Hematopoietic multipotent progenitor cell treated with erythropoietin and hydrocortisone succinate and interleukin-3 and kit ligand, for 4 days (in vitro differentiated cells): ENCODE measurements at places on chromosomes 4 and X.

- DNase-seq: peak; percentile 75
These were observed 2.2 kb downstream of the MAMLD1 start for GRCh38 chrX:150365051-150365989.

DNA sequence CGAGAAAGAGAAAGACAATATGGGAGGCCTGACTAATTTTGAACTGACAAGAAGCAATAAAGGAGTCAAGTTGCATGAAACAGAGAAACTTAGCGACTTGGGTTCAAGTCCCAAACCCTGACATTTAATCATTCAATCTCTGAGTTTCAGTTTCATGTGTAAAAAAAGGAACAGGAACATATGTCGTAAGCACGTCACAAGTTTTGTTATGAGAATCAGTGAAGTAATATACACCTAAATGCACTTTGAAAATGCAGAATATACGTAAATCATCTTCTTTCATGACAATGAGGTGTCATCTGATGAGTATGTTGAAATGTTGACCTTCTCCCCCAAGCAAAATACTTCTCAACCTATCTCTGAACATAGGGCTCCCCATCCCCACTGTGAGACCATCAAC is 10.4 kb downstream of the ACOT9 start:
- DNase-seq: no peak

DNA sequence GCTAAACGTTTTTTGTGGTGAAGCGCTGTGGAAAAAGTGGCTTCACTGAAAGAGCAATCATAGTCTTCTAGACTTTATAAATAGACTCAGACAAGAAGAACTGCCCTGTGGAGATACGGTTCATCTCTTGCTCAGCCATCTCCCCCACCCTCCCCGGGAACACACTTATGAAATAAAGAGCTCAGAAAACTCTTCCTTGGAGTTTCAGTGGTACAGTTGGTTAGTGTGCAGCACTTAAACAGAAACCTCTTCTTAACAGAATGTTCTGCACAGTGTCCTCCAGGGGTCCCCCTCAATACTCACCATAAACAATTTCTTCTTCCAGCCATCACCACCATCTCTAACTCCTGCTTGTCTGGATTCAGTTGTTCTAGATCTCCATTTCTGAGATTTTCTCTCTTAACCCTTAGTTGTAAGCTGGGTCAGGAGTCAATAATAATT is 313.0 kb downstream of the ARHGAP10 start:
- DNase-seq: peak; percentile 23

GRCh38 chr4:110357521-110357920 is 118.4 kb upstream of the ENPEP start:
- no peak for DNase-seq

DNA sequence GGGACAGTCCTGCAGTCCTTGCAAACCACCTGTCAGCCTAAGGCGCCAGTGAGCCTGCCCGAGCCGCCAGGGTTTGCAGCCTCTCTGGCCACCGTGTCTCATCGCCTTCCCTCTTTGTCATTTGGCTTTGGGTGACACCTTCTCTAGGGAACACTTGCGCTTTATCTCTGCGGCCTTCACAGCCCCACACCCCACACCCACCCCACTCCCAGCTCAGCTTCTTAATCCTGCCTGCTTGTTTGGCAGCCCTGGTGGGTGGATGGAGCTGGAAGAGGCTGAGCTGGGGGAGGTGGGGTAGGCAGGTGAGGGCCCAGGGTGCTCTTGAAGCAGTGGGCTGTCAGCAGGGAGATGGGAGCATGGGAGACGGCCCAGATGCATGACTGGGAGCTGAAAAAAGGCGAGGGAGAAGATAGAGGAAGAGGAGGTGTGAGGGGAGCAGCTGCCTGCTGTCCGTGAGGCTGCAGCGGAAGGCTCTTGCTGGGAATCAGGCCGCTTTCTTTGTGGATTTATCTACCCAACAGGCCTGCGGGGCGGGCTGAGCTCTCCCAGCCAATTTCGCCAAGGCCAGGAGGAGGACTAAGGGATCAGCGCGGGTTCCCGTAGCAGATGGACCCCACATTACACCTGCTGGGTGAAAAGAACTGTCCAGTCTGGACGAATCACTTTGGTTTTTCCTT is 97.5 kb upstream of the STOX2 start:
- no peak for DNase-seq

- DNase-seq: no peak
These were observed 17.8 kb downstream of the TMEM192 start for GRCh38 chr4:165094873-165095272.

DNA sequence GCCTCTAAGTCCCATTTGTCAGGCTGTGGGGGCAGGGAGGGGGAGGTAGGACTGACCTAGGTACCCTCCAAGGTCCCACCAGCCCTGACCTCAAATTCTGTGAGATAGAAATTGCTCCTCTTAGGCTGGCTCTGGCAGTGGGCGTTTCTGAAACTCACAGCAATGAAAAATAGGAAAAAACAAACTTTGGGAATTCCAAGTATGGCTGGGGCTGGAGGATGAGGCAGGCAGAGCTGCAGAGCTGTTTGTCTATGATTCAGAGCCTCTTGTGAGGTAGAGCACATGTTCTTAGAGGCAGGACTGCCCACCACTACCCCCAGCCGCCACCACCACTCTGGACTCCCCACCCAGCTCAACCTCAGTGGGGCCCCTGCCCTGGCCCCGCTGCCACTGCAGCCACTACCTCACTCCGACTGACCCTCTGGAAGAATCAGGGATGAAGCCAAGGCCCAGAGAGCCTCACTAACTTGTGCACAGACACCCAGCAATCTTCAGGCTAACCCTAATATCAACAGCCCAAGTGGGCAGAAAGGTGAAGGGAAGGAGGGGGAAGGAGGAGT is 98.2 kb downstream of the PJA1 start:
- no peak for DNase-seq

- DNase-seq: no peak
These were observed 687.9 kb downstream of the ARAP2 start for GRCh38 chr4:35556387-35556786.

- no peak for DNase-seq
These were observed 812.9 kb upstream of the AGA start for GRCh38 chr4:178255172-178255571.

GRCh38 chr4:170011921-170012628 is 14.1 kb downstream of the MFAP3L start:
- DNase-seq: peak; percentile 65

- DNase-seq: no peak
These were observed 71.3 kb upstream of the MED14 start for GRCh38 chrX:40806513-40807220.

- DNase-seq: no peak
These were observed 71.6 kb upstream of the MAB21L2 start for GRCh38 chr4:150510176-150510865.

- no peak for DNase-seq
These were observed 67.5 kb upstream of the DDX60 start for GRCh38 chr4:168386002-168386401.

DNA sequence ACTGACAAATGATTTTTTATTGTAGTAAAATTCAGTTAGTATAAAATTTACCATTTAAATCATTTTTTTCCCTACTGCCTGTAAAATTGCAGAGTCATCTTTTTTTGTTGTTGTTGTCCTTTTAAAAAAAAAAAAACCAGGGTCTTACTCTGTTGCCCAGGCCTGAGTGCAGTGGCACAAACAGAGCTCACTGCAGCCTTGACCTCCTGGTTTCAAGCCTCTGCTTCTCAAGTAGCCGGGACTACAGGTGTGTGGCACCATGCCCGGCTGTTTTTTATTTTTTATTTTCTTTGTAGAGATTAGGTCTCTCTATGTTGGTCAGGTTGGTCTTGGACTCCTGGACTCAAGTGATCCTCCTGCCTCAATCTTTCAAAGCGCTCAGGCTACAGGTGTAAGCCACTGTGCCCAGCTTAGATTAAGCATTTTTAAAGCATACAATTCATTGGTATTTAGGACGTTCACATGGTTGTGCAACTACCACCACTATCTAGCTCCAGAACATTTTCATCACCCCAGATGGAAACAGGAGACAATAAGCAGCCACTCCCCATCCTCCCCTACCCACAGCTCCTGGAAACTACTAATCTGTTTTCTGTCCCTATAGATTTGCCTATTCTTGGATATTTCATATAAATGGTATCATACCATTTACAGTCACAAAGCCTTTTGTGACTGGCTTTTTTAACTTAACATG is 59.7 kb upstream of the PGRMC2 start:
- peak; percentile 83 for DNase-seq

GRCh38 chrX:9534686-9535085 is 69.8 kb downstream of the TBL1X start:
- DNase-seq: no peak

DNA sequence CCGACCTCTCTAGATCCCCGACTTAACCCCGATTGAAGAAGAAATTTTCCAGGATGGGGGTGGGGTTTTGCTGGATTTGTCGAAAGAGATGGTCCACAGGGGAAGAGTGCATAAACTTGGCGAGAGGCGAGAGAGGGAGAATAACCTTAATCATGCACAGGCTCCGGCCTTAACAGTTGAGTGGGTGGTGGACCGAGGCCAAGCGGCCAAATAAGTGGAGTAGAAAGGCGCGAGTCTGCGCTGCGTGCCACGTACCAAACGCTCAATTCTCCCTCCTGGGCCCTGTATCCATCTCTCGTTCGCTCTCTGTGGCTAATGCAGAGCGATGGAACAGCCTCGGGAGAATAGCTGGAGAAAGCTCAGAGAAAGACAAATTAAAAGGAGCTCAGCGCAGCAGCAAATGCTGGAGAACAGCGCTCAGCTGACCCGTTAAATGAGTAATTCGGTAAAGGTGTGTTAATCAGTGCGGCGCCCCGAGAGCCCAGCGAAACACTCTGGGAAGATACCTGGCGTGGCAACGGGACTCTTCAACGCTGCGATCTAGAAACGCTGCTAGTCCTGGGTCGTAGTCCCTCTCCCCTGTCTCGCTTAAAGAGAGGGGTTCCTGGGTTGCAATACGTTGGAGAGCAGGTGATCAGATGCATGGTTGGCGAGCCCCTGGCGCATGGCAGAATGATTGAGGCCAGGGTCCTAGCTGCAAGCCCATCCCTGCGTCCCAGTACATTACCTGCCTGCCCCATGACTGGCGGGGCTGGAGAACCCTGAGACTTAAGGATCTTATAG is 887 bp upstream of the IL1RAPL2 start:
- no peak for DNase-seq

DNA sequence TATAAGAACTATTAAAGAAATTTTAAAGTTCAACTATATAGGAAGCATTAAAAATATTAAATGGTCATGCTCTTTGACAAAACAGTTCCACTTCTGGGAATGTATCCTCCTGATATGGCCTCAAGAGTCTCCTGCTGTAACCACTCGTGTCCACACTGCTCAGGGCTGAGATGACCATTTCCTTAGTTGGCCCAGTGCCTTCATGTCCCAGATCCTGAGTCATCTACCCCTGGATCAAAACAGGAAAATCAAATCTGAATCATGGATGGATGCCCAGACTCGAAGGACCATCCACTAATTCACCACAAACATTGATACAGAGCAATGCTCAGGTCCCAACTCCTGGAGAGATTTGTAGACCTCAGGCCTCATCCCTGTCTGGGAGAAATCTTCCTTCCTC is 44.7 kb downstream of the GPRASP3 start:
- DNase-seq: no peak

DNA sequence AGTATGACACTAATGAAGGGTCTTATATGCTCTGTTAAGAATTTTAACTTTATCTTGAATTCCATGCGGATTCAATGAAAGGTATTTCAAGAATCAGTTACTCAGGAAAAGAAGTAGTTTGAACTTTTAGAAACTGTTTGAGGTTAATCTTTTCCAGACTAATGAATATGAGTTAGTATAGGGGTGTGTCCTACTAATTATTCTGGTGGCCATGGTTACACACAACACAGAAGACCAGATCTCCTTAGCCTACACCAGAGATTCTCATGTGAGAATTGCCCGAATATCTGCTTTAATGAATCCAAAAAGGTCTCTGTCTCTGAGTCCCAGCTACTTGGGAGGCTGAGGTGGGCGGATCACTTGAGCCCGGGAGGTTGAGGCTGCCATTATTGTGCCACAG is 100.4 kb downstream of the MMRN1 start:
- no peak for DNase-seq

GRCh38 chr4:3512279-3512678 is 19.9 kb downstream of the LRPAP1 start:
- no peak for DNase-seq

DNA sequence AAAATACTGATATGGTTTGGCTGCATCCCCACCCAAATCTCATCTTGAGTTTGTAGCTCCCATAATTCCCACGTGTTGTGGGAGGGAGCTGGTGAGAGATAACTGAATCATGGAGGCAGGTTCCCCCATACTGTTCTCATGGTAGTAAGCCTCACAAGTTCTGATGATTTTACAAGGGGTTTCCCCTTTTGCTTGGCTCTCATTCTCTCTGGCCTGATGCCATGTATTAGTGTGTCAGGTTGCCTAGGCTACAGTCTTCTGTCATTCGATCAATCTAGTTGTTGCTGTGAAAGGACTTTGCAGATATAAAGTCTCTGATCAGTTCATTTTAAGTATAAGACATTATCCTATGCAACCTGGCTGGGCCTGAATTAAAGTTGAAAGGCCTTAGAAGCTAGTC is 209.3 kb upstream of the MAOA start:
- DNase-seq: no peak

DNA sequence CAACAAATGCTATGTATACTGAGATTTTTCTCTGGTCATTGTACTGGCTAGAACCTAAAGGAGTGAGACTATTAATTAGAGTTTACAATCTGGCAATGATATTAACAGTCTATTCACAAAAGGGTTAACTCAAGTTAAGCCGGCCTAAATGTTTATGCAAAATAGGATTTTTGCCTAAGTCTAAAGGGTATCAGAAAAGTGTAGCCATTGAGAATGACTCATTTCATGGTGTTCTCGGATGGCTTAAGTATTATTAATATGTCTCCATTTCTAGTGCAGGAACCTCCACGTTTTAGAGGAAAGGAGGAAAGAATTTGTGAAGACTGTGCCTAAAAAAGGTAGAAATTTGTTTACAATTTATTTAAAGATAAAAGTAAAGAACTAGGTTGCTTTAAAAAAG is 29.8 kb downstream of the DYNLT3 start:
- no peak for DNase-seq

- no peak for DNase-seq
These were observed 371.4 kb downstream of the DTHD1 start for GRCh38 chr4:36652857-36653256.

- DNase-seq: no peak
These were observed 240.4 kb upstream of the PGRMC2 start for GRCh38 chr4:128527946-128528576.

GRCh38 chr4:131584587-131584986 is 1564.5 kb upstream of the PCDH10 start:
- no peak for DNase-seq

DNA sequence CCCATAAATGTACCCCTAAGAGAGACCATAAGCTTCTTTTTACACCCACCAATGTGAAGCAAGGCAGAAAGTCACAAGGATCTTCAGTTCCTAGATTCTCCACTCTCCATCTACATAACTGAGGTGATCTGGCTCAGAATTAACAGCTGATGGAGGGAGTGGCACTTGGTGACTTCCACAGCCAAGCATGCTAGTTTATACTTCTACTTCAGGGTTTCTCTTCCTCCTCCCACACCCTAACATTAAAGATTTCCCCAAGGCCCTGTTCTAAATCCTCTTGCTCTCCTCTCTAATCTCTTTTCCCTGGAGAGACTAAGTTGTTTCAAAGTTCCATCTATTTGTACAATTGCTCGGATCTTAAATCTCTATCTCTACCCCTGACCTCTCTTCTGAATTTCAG is 81.1 kb downstream of the MBNL3 start:
- DNase-seq: no peak

GRCh38 chr4:114922592-114922933 is 190.9 kb downstream of the NDST4 start:
- DNase-seq: no peak
